CD14-positive monocyte (primary cell): ENCODE measurements at places on chromosomes 4 and X.

DNA sequence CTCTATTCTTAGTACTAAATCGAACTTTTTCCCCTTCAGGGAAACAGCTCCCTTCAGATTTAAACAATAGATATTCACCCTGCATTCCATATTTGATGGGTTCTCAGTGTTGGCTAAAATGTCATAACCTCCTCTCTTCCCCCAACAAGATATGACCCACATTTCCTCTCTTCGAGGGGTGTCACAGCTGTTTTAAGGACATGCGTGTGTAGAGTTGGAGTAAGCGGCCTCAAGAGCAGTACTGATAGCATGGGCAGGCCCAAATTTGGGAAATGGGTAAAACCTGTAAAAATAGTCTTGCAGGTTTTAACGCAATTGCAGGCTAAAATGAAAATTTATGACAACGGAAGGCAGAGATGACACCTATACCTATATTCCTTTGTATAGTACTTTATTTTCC is 28.7 kb downstream of the SAT1 start:
- peak; percentile 30 for DNase-seq

- no peak for DNase-seq
Observed at GRCh38 chr4:136495076-136495475, 1037.2 kb downstream of the PCDH18 start.

- no peak for DNase-seq
Observed at GRCh38 chrX:65920620-65921019, 119.3 kb downstream of the VSIG4 start.

DNA sequence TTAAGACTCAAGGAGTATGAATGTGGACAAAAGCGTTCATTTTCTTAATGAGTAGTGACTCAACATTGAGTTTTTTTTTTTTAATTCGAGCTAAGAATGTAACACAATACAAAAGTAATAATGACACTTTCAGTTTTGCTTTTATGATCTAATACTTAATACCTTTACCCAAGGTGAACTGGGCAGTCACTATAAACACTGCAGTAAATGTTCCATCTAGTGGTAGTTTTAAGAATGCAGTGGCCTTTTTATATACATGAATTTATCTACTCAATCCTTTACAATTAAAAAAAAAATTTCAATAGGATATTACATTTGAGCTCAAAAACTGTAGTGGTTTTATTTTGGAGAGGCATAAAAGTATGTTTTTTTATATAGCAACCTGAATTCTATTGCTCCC is 33.9 kb downstream of the PDK3 start:
- DNase-seq = peak; percentile 18

DNA sequence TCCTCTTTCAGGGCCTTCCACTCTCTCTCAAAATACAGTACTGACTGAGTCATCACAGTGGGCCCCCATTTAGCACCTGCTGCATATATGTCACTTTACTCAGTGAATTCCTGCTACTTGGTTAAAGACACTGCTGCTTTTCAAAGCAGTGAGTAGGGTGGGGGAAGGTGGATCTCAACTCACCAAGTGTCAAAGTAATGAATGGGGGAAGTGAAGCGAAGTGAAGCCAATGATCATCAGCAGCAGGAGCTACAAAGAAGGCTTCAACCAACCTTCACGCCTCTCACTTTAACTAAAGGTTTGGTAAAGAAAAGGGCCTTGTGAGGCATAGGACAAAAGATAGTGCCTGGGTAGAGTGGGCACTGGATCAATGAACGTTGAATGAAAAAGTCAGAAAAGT is 424.1 kb downstream of the SMARCA1 start:
- no peak for DNase-seq

GRCh38 chr4:104365618-104366017 is 129.1 kb downstream of the CXXC4 start:
- DNase-seq = no peak

GRCh38 chrX:119755981-119756533 is 2.3 kb upstream of the SOWAHD start:
- DNase-seq = peak; percentile 54
